Esophagus (tissue), 2 donors: ENCODE measurements at places on chromosomes 6 and 20. TPM values are rescaled to one million over a fixed set of nuclear protein-coding genes. Genes with fewer than 3 reads are reported as not detected.

Gene BHLHE23
- not detected for polyA plus RNA-seq

Gene GRIK2
- 0.06 TPM for polyA plus RNA-seq

Gene HCK
- 2.9 TPM for polyA plus RNA-seq

Gene PRSS16
- 8.9 TPM for polyA plus RNA-seq

Gene SLC44A4
- polyA plus RNA-seq, result 0.33 TPM

Gene CLVS2
- not detected for polyA plus RNA-seq

Gene TBX18
- polyA plus RNA-seq, result 0.89 TPM

Gene OLIG3
- not detected for polyA plus RNA-seq

Gene COL21A1
- 1.6 TPM for polyA plus RNA-seq

Gene NEURL2
- 1.4 TPM for polyA plus RNA-seq

Gene KIFC1
- 12.5 TPM for polyA plus RNA-seq

Gene NKAPL
- polyA plus RNA-seq, result 0.53 TPM

Gene CCN6
- 0.02 TPM for polyA plus RNA-seq
